Endodermal cell (in vitro differentiated cells): ENCODE measurements at places on chromosomes 12 and 14.

DNA sequence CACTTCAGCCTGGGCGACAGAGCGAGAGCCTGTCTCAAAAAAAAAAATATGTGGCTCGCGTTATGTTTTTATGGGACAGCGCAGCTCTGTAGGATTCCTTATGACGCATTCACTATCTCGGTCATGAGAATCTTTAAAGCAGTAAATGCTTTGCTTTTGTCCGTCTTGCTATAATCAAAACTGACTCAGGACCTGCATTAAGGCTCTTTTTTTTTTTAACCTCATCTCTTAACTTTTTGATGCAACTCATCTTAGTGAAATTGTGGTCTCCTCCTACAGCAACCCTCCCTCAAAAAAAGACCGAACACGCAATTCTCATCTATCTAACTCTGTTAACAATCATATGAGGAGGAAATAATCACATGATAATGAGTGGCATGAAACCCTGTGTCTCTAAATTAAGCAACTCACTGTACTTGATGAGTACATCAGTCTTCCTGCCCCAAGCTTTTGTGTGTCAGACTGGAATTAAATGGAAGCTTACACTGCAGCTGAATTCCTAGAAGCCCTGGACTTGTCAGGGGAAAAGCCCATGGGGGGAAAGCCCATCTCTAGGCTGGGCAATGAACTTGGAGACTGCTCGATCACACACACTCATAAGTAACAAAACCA lies 4.3 kb downstream of the P2RX4 start:
- DNase-seq, result no peak

- DNase-seq, result no peak
These were observed 3.9 kb downstream of the KRT79 start for GRCh38 chr12:52829986-52830770.

- no peak for DNase-seq
These were observed 60.8 kb downstream of the ITPK1 start for GRCh38 chr14:93054876-93055275.

- DNase-seq, result no peak
These were observed 61.4 kb downstream of the MYF5 start for GRCh38 chr12:80778005-80778541.

- no peak for DNase-seq
These were observed 15.5 kb downstream of the TPCN1 start for GRCh38 chr12:113236539-113237399.

GRCh38 chr12:69275471-69275891 lies 36.1 kb downstream of the CPSF6 start:
- no peak for DNase-seq

GRCh38 chr12:57179331-57180086 lies 32.1 kb upstream of the LRP1-AS start:
- no peak for DNase-seq

DNA sequence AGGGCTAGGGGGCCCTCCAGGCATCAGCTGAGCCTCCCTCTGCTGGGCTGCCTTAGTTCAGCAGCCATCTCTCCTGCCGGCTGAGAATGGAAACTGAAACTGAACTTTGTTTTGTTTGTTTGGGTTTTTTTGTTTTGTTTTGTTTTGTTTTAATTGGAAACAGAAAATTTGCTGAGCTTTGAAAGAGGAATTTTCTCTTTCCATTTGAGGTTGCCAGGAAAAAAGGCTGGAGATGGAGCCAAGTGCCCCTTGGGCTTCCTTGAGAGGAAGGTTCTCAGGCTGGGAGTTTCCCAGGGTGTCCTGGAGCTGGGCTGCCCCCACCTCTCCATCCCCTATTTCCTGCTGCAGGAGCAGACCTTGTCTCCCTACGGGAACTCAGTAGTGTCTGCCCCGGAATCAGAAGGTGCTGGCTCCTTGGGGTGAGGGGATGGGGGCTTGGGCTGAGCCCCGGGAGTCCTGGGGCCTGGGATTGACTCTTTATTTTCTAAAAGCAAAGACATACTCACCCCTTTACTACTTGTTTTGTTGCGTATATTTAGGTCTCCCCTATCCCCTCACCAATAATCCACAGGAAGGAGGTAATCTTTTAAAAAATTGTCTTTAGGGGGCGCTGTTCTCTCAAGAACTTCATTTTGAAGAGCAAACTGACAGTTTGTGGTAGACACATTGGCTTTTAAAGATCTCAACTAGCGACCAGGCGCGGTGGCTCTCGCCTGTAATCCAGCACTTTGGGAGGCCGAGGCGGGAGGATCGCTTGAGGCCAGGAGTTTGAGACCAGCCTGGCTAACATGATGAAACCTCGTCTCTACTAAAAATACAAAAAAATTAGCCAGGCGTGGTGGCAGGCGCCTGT lies 21.3 kb upstream of the OASL start:
- DNase-seq, result peak; percentile 86

DNA sequence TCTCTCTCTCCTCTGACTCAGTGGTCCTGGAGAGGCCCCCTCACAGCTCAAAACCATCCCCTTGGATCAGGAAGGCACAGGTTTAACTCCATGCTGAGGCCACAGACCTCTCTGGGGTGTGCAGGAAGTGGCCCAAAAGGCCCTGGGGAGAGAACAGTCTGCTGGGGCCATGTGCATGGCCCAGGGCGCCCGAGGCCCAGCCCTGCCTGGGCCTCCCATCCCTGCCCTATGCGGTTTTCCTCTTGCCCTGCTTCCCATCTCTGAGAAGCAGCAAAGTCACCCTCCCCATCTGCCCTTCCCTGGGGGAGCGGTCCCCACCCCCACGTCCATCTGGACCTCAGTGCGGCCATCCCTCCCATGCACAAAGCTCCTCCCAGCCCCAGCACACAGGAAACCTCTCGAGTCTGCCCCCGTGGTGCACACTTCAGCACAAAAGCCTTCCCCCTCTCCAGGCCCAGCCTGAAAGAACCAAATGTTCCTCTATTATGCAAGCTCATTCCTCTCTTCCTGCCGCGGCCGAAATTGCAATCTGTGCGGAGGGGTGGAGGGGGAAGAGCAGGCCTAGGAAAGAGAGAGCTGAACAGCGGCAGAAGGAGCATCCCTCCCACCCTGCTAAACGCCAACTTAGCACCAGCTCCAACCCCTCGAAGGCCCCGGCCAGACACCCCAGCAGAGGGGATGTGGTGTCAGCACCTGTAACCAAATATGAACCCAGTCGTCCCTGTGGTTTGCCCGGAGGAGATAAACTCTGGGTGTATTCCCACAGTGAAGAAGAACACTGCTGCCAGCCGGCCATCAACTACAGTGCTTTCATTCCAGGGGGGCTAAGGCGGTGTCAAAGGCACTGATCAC lies 108.5 kb downstream of the SCARB1 start:
- DNase-seq, result no peak

GRCh38 chr14:68109132-68109900 lies 289.7 kb downstream of the RAD51B start:
- DNase-seq, result no peak

- no peak for DNase-seq
These were observed 424 bp downstream of the IGF1 start for GRCh38 chr12:102479939-102480338.

DNA sequence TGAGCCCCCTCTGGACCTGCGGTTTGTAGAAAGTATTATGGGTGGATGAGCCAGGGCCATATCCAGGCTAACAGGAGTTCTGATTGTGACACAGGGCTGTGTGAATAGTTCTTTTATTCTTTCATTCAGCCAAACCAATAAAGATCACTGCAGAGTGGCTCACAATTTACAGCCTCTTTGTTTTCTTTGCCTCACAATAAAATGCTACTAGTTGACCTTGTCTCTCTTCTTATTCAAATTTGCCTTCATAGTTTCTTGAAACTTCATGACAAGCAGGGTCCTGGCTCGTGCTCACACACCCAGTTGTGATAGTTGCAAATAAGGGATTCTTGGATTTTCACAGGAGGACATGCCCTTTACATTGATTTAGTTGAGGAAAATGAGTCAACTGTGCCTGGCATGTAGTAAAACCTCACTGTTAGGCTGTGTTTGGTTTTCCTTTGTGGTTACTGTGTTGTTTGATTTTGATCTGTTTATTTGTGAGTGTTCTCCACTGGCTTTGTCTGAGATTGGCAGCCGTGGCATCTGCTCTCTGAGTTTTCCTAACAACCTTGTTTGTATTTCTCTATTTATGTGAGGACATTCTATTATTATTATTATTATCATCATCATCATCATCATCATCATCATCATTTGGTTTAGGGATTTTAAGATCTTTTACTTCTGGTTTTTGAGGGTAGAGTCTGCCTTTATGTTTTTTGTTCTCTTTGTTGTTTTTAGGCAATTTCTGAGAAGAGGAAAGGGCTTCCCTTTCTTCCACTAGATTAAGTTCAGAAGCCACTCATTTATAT lies 2.7 kb upstream of the KRT6B start:
- DNase-seq, result no peak

DNA sequence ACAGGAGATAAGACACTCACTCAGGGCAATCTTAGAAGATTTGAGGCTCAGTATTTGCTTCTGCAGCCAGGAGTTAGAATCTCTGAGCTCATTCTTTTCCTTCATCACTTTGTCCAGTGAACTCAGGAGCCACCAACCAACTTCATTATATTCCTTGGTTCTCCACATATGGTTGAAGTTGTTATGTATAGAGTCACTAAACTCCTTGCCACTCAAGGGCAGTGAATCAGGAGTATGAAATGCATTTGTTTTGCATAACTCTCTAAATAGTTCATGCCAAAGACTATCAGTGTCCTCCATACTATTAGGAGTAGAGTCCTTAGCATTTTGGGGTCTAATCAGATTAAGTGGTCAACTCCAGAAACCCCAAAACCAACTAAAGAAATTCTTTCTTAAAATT lies 150.6 kb downstream of the CCDC59 start:
- no peak for DNase-seq

GRCh38 chr12:39502726-39503125 lies 59.8 kb upstream of the KIF21A start:
- no peak for DNase-seq

DNA sequence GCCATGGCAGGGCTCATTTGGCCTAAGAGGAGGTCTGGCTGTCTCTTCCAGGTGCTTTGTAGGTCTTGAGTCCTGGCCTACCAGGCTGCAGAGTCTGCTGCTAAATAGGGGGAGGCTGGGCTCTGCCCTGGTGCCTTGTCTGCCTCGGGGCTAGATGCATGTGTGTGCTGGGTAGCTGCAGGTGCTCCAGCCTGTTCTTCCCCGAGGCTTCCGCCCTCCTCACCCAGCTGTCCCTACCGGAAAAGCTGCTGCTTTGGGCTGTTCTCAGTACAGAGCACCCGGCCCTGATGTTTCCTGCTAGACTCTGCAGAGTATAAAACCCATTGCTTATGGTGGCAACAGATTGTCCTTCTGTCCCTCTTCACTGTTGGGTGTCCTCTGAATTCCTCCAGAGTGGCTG lies 37.7 kb downstream of the RAB35 start:
- peak; percentile 43 for DNase-seq

- no peak for DNase-seq
These were observed 26.3 kb downstream of the ZFP36L1 start for GRCh38 chr14:68766299-68767247.

GRCh38 chr14:98170575-98170974 lies 1101.4 kb downstream of the BCL11B start:
- no peak for DNase-seq

- no peak for DNase-seq
These were observed 50.6 kb downstream of the FOXA1 start for GRCh38 chr14:37544407-37544806.

DNA sequence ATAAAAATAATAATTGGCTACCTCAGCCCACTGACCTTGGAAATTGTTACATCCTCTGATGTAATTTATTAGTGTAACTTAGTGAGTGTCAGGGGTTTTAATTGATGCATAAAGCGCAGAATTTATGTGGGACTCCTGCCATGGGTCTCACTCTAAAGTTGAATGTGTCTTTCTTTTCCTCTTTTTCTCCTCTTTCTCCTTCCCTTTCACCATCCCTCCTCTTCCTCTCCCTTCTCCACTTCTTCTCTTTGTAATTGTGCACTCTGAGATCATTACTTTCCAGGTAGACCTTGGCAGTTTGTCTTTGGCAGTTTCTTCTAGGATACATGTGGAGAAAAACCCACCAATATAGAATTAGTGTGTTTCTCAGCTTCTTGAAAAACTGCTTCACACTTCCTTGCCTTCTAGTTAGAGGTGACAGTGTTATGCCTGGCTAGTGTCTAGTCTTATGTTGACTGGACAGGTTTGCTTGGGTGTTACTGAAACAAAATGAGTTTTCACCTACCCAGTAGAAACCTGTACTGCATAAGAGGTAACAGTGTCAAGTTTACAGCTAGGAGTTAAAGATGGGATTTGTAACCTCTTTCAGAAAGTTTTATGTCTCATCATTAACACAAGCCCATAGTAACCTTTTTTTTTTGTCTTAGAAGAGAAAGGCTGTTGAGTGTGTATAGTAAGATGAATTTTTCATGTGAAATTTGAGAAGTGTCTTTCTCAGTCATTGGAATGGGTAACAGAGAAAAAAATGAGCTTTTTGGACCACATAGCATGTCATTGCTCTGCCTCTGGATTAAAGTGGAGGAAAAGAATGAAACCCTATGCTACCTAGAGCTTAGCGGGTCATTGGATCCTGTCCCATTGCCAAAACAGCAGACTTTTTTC lies 18.6 kb downstream of the PELI2 start:
- DNase-seq, result no peak
